Fibroblast of skin of right biceps (primary cell): ENCODE measurements at places on chromosomes 12 and 14.

GRCh38 chr12:99984271-99985128 lies at the start of gene ANKS1B:
TSS of gene ANKS1B (minus strand) at chr12:99984936. CDS start at chr12:99984237, 699 bp downstream.
- DNase-seq, result peak; percentile 32

DNA sequence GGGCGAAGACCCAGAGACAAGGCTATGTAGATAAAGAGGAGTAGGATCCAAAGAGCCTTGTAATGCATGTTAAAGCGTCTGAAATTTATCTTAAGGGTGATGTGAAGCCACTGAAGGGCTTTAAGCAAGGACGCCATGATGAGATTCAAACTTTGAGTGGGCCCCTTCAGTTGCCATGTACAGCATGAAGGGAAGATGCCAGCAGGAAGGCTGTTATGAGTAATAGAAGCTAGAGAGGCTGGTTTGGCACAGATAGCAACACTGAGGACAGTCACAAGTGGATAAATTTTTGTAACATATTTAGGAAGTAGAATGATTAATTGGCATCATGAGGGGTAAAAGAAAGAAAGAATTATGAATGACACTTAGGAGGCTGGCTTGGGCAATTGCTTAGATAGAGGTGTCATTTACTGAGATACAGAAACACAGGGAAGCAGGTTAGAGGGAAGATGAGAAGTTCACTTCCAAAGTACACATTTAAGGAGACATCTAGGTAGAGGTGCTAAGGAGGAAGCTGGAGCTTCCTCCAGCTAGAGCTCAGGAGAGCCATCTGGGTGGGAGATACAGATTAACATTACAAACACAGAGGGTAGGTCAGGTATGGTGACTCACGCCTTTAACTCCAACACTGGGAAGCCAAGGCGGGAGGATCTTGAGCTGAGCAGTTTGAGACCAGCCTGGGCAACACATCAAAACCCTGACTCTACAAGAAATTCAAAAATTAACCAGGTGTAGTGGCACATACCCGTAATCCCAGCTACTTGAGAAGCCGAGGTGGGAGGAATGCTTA lies 13.7 kb downstream of the ATG2B start:
- no peak for DNase-seq

GRCh38 chr12:32768518-32768917 lies 12.8 kb upstream of the YARS2 start:
- no peak for DNase-seq

DNA sequence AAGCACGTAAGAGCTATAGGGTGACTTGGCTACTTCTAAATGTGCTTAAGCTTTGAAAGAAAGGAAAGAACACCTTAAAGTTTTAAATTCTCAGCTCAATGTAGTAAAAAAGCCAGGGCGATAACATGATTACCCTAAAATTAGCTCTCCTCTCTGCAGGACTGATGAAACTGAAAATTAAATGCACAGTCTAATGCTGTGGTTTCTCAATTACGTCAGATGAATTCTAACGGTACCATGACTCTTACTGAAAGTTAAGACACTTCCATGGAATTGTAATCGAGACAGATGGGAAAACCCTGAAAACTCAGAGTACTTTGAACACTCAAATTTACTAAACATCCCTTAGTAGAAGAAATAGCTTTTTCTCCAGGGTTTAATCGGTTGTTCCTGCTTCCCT lies 25.9 kb upstream of the PRKD1 start:
- DNase-seq, result no peak

DNA sequence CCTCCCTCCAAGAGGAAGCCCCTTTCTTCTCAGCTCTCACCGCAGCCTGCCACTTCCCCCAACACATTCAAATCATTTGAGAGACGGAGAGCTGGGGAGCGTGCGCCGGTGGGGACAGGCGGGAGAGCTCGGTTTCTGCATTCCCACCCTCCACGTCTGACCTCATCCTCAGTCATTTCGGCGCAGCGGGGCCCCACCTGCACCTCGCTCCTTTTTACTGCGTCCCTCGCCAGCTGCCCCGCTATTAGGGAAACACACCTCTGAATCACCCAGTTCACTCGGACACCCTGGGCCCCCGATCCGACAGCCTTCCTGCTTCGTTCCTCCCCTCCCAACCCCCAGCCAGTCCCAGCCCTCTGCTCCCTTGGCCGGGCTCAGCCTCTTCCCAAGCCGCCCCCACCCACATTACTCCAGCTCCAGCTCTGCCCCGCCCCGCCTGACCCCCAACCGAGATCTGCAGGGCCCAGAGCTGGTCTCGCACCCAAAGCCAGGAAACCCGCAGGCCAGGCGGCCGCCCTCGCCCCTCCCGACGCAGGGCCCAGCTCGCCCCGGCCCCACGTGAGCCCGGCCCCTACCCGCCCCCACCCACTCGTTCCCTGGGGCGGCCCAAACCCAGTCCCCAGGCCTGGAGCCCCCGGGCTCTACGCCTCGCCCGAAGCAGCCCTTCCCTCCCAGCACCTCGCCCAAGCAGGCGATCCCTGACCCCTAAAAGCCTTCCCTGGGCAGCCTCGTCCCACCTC lies 783 bp downstream of the CORO1C start:
- peak; percentile 88 for DNase-seq

- DNase-seq, result no peak
Observed at GRCh38 chr14:95425369-95426115, 90.9 kb downstream of the SYNE3 start.

GRCh38 chr12:19576506-19577280 lies 137.4 kb downstream of the AEBP2 start:
- no peak for DNase-seq
